ENCODE measurements at places on chromosomes 2 and 18.

DNA sequence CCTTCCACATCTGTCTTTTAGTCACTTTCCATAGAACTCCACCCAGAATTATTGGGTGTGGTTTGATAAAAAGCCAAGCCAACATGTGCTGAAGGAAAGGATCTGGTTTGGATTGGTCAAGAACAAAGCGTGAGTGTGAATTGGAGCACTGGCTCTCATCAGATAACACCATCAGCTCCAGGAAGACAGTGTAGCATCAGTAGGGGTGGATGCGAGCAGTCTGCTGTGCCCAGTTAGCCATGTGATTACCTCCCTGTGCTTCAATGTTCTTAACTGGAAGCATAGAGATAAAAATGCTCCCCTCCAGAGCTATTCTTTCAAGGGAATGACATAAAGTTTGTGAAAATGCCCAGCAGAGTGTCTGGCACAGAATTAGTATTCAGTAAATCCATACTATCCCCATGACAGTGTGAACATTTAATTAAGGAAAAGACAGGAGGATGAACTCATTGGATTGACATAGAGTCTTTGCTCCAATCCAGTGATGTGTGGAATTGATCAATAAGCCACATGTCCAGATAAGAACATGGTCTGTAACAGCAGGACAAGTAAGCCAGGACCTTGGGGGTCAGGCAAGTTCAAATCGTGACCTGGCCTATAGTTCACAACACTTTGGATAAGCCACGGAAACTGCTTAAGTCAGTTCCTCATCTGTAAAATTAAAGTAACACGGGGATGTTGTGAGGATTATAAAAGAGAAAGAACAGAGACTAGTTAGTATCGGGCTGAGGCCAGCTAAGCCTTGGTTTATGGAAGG is 68.0 kb downstream of the FAM124B start:
- H3K4me3 ChIP-seq, result no peak overlapping the region
- no peak overlapping the region for H3K27ac ChIP-seq
- no peaks in the 10 kb centered on the region for H3K36me3 ChIP-seq

- peaks cover 38% of the 10 kb centered on the region for H3K4me1 ChIP-seq
- no peaks in the 10 kb centered on the region for H3K27me3 ChIP-seq
- DNase-seq, result no peak
- H3K4me3 ChIP-seq, result no peak overlapping the region
- peak overlapping the region; percentile 21 for H3K27ac ChIP-seq
Observed at GRCh38 chr2:205982776-205983327, 103.1 kb downstream of the INO80D start.

DNA sequence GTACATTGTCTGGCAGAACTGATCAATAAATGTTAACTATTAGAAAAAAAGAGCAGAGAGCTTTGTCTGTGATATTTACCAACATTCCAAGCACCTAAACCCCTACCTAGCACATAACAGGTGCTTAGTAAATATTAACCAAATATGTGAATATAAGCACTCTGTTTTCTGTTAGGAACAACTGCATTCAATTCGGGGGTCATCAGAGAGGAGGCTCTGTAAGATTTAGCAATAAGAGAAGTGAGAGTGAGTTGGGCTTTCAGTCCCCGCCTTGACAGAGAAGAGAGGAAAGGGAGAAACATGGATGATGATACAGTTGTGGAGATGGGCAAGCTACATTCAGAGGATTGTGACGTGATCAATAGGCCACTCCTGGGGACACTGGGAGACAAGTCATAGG is 47.7 kb downstream of the MYOM1 start:
- no peaks in the 10 kb centered on the region for H3K27me3 ChIP-seq
- no peaks in the 10 kb centered on the region for H3K36me3 ChIP-seq
- H3K27ac ChIP-seq, result no peak overlapping the region
- H3K4me1 ChIP-seq, result no peaks in the 10 kb centered on the region

DNA sequence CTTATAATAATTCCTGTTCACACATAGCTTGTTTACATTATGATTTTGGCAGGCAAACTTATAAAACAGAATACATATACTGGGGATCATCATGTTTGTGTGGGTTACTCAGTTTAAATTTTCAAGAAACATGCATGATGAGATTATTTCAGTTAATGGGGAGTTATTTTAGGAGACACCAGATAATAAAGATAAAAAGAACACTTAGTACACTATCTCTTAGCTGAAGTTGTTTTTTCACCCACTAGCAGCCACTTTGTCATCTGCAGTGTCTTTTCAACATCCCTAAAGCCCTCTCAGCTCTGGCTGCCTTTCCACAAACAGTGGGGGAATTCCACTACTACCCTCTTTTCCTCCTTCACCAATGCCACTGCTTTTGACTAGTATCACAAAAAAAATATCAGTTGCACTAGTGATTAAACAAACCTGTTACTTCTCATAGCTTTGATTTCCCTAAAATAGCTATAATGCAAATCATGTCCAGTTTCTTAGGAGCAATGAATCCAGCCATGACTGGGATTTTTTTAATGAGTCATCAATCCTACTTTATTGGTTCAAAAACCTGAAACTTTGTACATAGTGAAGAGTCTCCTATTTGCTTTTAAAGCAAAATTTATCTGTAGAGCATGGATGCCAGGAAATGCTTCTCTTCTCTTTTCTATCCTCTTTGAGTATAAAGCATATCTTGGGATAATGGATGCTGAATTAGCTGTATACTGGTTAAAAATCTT is 156.7 kb upstream of the TFPI start:
- H3K4me1 ChIP-seq, result no peaks in the 10 kb centered on the region
- no peaks in the 10 kb centered on the region for H3K27me3 ChIP-seq
- no peaks in the 10 kb centered on the region for H3K36me3 ChIP-seq
- no peak for DNase-seq
- no peak overlapping the region for H3K27ac ChIP-seq

DNA sequence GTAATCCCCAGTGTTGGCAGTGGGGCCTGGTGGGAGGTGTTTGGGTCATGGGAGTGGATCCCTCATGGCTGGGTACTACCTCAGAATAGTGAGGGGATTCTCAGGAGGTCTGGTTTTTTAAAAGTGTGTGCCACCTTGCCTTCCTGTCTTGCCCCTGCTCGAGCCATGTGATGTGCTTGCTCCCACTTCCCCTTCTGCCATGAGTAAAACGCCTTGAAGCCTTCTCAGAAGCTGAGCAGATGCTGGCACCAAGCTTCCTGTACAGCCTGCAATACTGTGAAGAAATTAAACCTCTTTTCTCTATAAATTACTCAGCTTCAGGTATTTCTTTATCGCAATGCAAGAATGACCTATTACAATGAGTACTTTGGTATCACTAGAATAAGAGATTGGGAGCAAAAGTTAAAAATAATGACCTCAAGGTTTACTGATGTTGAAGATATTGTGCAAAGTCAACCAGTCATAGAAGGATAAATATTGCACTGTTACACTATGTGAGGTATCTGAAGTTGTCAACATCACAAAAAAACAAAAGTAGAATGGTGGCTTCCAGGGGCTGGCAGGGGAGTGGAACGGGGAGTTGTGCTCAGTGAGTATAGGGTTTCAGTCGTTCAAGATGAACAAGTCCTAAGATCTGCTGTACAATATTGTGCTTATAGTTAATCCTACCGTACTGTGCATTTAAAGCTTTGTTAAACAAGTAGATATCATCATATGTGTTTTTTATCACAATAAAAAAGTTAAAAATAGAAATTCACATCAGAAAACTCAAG is 938.3 kb upstream of the CNTNAP5 start:
- H3K27ac ChIP-seq, result no peak overlapping the region
- H3K27me3 ChIP-seq, result no peaks in the 10 kb centered on the region
- no peak for DNase-seq
- H3K4me1 ChIP-seq, result no peaks in the 10 kb centered on the region

GRCh38 chr2:126787289-126787688 is 111.4 kb upstream of the TEX51 start:
- H3K4me1 ChIP-seq, result no peaks in the 10 kb centered on the region
- H3K27ac ChIP-seq, result no peak overlapping the region
- H3K36me3 ChIP-seq, result no peaks in the 10 kb centered on the region
- no peak overlapping the region for H3K4me3 ChIP-seq
- no peaks in the 10 kb centered on the region for H3K27me3 ChIP-seq

DNA sequence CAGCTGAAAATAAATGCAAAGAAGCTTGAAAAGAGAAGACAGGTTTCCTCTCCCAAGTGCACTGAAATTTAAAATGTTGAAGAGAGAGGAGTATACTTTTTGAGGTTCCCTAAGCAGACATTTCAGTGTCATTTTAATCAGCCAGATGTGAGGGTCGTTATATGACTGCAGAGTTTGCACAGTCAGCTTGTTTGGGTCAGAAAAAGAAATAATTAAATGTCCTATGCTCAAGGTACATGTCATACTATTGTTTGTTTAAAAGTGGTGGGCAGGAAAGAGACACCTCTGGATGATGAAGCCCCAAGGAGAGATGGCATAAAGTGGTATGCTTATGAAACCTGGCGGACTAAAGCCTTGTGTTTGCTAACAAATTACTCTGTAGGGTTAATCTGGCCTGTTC is 55.2 kb downstream of the CCDC85A start:
- no peak for DNase-seq
- no peaks in the 10 kb centered on the region for H3K36me3 ChIP-seq
- no peaks in the 10 kb centered on the region for H3K27me3 ChIP-seq
- no peaks in the 10 kb centered on the region for H3K4me1 ChIP-seq
- no peak overlapping the region for H3K27ac ChIP-seq

DNA sequence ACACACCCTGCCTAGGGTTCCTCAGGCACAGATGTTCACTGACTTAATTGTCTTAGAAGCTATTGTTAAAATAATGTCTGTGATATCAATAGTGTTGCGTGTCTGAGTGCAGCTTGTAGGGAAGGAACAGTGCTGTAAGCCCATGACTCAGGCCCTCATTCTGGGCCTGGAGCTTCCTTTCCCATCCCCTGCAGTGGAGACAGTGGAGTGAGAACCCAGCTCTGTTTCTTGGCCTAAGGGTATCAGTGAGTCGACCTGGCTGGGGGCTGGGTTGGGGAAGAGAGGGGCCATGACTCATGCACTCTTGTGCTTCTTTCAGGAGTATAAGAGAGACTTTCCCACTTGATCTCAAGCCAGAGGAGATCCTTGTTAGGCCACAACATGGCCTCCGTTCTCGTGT is 106.8 kb downstream of the HRH4 start:
- no peak overlapping the region for H3K4me3 ChIP-seq
- H3K27me3 ChIP-seq, result no peaks in the 10 kb centered on the region

GRCh38 chr2:96090196-96090926 is 26.0 kb downstream of the ADRA2B start:
- no peaks in the 10 kb centered on the region for H3K4me1 ChIP-seq
- no peaks in the 10 kb centered on the region for H3K27me3 ChIP-seq
- no peak overlapping the region for H3K27ac ChIP-seq
- no peak overlapping the region for H3K4me3 ChIP-seq
- no peaks in the 10 kb centered on the region for H3K36me3 ChIP-seq

Measured in Caco-2 (cell line).